Fibroblast of lung (primary cell): ENCODE measurements at places on chromosomes 2 and 18.

DNA sequence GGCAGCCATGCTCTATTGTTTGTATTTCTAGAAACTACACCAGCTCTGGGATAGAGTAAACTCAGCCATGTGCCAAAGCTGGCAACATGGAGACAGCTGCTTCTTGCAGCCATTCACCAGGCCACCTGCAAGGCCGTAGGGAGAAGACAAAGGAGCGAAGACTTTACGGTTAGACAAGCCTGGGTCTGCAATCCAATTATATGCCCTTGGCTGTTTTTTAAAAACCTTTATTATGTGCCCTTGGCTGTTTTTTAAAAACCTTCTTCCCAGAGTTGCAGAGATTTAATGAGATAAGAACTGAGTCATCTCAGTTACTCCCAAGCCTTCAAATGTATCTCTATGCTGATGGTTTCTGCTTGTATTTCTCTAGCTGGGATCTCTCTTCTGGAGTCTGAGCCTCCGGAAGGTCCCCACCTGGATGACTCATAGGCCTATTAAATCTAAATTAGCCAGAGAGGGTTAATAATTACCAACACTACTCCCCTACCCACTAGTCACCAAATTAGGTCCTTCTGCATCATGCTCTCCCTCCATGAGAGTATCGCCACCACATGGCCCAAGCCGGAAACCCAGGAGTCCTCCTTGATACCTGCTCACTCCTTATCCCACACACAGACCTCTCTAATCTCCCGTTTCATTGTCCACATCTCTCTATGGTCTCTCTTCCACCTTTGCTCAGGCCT is 17.5 kb upstream of the DPP4 start:
- peak; percentile 57 for DNase-seq

DNA sequence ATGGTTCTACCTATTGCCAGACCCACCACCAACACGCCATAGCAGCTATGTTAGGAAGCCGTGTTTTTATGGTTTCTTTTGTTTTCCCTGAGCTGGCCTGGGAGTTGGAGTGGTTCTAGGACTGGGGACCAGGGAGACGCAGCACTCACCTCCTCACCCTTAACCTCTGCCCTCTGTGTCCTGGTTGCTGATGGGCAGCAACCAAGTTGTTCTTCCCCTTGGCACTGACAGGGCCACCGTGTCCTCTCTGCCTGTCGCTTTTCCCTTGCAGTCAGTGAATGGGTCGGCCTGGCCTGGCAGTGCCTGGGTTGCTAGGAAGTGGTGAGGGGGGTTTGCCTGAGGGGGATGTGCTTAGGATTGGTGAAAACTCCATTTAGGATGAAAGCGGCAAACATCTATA is 197.1 kb upstream of the GATA6 start:
- DNase-seq: no peak

GRCh38 chr2:19686439-19686838 is 215.3 kb downstream of the TTC32 start:
- DNase-seq: no peak

DNA sequence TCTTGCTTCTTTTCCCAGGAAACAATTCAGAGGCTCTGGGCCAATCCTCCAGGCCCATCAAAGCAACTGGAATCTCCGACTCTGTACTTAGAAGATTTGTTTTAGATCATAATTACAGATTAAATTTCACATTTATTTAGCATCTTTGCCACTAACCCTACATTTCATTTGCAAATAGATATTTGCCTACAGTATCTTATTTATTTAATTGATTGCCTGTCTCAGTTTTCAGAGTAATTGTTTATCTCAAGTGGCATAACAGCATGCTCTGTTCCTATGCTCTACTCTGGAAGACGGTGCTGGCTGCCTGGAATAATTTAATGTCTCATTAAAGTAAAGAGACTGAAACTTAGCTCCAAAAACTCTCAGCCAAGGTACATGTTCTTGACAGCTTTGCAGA is 213.4 kb downstream of the HNMT start:
- no peak for DNase-seq

GRCh38 chr2:230805353-230806017 is 59.3 kb upstream of the ITM2C start:
- DNase-seq: no peak

- peak; percentile 80 for DNase-seq
These were observed 150.6 kb downstream of the RTN4 start for GRCh38 chr2:54899576-54900200.

DNA sequence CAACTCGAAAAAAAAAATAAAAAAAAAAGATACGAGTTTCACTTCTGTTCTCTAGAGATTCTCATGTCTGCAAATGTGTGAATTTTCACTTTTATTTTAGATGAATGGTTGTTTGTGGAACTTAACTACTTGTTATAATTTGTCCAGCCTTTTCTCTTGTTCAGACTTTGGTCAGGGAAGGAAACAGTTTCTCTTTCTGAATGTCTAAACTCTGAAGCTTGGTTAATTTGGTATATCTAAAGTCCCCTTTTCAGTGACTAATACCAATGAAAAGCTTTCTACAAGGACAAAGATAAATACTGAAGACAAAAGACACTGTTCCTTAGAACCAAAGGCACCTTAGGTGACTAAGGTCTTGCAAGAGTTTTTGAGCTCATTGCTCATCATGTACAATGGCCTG is 144.4 kb upstream of the PIEZO2 start:
- no peak for DNase-seq

- no peak for DNase-seq
These were observed 34.4 kb upstream of the SMAD7 start for GRCh38 chr18:48985161-48985560.

- DNase-seq: no peak
These were observed 301.7 kb downstream of the PHLPP1 start for GRCh38 chr18:63017076-63017475.

DNA sequence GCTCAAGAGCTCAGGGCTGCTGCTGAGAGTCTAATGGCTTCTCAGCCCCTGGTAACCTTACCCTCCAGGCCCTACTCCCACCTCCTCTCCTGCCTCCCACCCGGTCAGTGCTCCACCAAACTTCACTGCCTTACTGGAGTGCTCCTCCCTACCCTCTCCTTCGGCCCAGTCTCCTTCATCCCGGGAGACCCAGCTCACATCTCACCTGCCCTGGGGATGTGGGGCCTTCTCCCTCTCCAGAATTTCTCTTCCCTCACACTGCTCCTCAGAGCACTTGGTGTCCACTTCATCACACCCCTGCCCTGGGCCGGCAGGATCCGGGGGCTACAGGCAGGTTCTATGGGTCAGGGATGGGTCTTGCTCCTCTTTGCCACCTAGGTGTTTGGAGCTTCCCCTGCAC is 21.6 kb downstream of the PTPN18 start:
- no peak for DNase-seq

- peak; percentile 64 for DNase-seq
These were observed 41.7 kb downstream of the PTPRM start for GRCh38 chr18:7608781-7609201.

- DNase-seq: no peak
These were observed 12.3 kb upstream of the DNAJB2 start for GRCh38 chr2:219266886-219267285.

- no peak for DNase-seq
These were observed 20.6 kb downstream of the EFR3B start for GRCh38 chr2:25062511-25062917.

- DNase-seq: peak; percentile 20
These were observed 212.6 kb downstream of the ACKR3 start for GRCh38 chr2:236781933-236782816.

- peak; percentile 96 for DNase-seq
These were observed 115.5 kb downstream of the COL6A3 start for GRCh38 chr2:237298151-237299118.

- peak; percentile 60 for DNase-seq
These were observed 26.8 kb downstream of the STAMBP start for GRCh38 chr2:73855526-73855925.

DNA sequence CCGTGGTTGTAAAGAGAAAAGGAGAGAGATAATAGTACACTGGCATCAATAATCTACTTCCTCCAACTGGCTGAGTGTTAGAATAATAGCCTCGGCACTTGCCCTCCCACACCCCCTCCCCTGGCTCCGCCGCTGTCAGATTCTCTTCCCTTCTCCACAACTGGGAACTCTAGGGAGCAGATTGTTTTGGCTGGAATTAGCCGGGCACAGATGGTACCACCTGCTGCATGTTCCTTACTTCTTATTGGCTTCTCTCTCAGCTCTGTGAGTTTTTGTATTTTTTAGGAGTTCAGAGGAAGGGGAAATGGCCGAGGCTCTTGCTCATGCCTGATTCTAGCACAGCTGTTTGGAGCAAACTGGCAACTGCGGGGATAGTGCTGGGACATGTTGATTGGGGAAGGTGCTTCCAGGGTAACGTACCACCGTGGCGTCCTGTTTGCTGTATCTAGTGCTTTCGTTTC is 140.0 kb downstream of the ZEB2 start:
- peak; percentile 61 for DNase-seq
